ENCODE measurements at places on chromosomes 2 and 18. TPM values are rescaled to one million over a fixed set of nuclear protein-coding genes. Genes with fewer than 3 reads are reported as not detected.
A peak's percentile ranks its signal among the peaks of the same experiment; 100 is the strongest.

GRCh38 chr18:38453880-38454279 lies 888.3 kb upstream of the CELF4 start:
- no peak for DNase-seq

- no peak for DNase-seq
Observed at GRCh38 chr18:37332628-37333420, 232.8 kb downstream of the CELF4 start.

DNA sequence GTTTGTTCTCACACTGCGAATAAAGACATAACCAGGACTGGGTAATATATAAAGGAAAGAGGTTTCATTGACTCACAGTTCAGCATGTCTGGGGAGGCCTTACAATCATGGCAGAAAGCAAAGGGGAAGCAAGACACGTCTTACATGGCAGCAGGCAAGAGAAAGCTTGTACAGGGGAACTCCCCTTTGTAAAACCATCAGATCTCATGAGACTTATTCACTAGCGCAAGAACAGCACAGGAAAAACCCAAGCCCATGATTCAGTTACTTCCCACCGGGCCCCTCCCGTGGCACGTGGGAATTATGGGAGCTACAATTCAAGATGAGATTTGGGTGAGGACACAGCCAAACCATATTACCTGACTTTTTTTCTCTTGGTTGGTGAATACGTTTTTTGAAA lies 51.3 kb downstream of the TMEM247 start:
- DNase-seq, result no peak

GRCh38 chr2:109218087-109218791 lies 89.2 kb downstream of the SH3RF3 start:
- no peak for DNase-seq

DNA sequence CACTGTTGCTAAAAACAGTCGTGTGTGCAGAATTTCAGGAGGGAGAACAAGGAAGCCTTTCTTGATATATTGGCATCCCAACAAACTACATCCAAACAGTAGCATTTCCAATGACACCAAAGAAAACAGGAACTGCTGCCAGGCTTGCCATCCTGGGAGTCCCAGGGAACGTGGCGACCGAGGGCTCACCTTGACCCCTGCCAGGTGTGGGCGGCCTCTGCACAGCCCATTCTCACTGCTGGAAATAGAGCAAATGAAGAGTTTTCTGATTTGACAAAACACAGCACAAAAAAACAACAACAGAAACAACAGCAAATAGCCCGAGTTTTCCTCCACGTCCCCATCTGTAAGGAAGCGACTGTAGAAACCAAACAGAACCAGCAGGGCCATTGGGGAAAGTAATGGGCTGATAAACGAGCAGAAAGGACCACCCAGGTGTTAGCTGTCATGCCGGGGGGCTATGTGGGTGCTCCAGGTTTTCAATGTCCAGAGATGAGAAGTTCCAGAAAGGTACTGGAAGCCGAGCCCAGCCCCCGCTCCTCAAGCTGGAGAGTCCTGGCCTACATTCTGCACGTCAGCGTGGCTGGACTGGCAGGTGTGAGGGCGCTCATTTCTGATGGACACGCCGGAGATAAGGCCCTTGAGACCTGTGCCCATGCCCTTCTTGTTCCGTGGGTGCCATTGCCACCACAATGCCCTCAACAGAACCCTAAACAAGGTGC lies 80.8 kb downstream of the TWIST2 start:
- no peak for DNase-seq

DNA sequence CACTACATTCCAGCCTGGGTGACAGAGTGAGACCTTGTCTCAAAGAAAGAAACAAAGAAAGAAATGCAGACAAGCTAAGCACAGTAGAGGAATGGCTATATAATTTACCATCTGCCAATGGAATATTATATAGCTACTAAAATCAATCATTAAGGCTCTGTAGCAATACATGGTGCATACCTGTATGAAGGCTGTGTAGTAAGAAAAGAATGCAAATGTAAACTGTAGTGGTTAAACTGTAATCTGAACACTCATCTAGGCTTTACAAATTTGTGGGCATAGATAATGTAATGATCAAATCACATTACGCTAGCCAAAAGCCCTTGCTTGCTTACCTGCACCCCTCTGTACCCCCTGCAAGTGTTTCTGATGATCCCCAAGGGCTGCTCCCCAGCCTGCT lies 230.9 kb downstream of the LTBP1 start:
- no peak for DNase-seq

- no peak for DNase-seq
Observed at GRCh38 chr18:2486426-2486825, 84.9 kb downstream of the METTL4 start.

DNA sequence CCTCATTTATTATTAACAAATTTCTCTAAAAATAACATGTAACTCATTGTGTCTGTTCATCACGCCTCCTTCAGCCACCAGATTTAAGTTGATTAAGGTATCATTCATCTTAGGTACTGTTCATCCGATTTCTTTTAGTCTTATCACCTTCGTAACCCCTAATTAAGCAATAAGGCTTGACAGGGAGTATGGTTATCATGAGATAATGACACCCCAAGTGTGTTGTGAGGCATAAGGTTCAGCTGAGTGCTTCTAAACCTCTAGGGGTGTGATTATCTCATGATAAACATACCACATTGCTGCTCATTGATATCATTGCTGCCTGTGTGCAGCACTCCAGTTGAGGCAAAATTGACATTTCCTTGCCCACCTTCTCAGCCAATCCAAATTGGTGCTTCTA lies 158.9 kb upstream of the BOD1L2 start:
- DNase-seq, result no peak

- no peak for DNase-seq
Observed at GRCh38 chr2:102674370-102674769, 55.0 kb downstream of the SLC9A2 start.

DNA sequence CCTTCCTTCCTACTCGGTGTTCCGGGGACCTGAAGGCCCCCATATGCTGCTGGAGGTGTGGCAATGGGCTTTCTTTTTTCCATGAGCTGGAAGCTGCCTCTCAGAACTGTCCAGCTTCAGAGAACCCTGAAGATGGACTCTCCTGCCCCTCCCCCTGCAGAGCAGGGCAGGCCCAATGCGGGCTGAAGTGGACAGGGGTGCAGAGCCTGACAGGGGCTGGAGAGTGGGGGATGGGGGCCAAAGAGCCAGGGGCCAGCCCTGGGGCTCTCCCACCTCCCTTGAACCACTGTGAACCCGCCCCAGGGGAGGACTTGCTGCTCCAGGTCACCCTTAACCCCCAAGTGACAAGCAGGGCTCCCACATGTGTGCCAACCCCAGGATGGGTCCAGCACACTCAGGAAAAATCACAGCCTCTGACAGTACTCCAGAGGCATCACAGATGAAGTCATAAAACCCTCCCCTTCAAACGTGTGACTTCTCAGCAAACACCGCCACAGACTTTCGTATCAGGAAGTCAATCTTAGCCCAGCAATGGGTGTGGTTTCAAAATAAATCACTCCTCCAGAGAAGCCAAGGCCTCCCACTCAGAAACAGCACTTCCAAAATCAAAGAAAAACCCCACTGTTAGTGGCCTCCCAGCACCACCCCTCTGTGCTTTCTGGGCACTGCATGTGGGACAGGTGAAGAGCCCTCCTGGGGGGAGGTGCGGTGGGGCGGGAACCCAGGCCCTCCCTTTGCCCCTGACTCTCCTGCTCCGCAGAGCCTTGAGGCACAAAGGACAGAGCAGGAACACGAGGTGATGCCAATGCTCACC lies 135.8 kb downstream of the HDAC4 start:
- peak; percentile 69 for DNase-seq

DNA sequence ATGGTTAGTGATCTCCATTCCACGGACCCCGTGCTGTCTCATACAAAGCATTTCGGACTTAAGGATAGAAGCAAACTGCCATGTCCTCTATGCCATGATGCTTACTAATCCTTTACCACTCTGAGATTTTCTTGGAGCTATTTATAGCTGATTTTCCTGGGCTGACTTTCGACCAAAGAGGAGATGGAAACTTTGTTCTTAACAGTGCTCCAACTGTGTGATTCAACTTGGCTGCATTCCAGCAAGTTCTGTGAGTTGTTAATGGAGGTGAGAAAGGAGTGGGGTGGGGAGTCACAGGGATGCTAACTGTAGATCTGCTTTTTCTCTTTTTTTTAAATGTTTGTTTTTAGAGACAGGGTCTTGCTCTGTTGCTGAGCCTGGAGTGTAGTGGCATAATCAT lies 45.5 kb upstream of the MSH2 start:
- no peak for DNase-seq

DNA sequence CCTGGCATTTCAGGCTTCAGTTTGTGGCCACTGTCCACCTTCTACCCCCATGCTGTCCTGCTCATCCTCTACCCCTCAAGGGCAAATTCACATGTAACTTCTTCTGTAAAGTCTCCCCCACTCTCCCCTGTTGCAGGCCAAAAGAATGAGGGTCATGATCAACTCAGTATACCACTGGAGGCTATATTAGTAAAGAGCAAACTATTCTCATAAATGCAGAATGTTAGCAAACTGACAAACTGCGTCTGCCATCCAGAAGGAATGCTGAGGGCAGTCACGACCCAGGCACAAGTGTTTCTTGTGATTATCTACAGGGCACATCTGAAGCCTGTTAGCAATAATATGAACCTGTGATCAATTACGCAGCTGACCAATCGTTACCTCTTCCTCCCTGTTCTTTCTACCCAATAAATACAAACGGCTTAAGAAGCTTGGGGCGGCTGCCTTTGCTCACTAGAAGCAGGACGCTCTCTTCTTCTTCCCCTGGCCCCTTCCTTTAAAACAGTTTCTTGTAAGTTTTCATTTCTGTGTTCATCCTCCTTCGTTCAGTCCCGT lies 58.3 kb downstream of the SEPTIN10 start:
- no peak for DNase-seq

DNA sequence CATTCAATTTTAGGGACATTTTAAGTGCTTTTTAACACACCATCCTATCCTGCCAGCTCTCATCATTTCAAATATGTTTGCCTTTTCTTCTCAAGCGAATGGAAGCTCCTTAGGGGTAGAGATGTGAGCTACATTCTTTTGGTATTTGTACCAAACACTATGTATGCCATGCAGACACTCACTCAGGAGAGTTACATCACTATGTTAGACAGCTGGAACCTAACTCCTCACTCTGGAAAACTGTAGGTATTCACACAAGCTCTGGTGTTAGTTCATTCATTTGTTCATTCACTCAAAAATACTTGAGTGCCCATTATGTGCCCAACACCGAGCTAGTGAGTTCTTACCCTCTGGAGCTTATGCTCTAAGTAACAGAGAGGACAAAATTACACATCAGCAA lies 26.4 kb upstream of the RNU4ATAC start:
- DNase-seq, result no peak

DNA sequence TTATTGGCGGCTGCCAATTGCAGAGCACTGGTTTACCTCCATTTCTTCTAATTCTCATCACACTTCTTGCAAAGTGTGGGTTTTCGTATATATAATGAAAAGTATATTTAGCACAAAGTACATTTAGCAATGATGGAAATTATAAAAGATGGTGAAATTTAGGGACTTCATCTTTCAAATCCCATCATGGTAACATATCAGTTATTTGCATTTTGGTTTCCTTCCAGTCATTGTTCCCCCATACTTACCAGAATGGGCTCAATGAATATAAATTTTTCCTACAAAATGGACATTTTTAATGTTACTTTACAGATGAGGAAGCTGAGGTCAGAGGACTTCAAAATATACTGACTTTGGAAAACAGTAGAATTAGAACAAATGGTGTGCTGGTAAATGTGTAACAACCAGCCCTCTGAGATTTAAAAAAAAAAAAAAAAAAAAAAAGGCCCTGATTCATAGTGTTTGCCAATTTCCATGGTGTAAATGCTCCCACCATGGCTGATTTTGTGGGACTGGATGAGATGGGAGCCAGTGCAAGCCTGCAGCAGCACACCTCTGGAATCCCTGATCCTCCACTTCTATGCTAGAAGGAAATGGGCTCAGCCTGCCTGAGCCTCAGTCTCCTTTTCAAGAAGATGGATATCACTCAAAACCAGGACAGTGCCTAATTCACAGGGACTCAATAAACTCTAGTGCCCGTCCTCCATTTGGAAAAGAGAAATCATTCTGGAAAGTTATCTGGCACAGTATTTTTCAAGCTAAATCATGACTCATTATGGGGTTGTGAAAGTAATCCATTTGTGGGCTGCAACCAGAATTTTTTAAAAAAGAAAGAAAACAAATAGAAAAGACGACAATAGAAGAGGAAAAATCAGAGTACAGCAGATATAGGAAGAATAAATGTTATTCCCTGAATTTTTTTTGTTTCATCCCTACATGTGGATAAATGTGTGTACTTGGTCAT lies 34.0 kb downstream of the LBH start:
- DNase-seq, result no peak

DNA sequence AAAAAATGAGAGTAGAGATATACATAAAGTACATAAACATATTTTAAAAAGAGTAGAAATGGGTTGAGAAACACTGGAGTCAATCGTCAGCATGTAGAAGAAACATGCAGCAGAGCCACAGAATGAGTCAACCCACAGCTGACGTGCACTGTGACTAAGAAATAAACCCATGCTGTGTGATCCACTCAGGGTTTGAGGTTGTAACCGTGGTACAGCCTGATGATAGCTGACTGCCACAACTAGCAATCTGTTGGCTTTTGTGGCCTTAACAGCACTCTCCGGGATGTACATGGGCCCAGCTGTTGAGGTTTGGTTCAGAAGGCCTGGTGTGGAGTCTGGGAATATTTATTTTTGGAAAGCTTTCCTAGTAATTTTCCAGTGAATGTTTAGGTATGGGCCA lies 554.4 kb upstream of the MEX3C start:
- DNase-seq, result no peak

- no peak for DNase-seq
Observed at GRCh38 chr2:24597181-24597870, 106.3 kb downstream of the NCOA1 start.

- no peak for DNase-seq
Observed at GRCh38 chr2:239257511-239257937, 143.3 kb downstream of the HDAC4 start.

DNA sequence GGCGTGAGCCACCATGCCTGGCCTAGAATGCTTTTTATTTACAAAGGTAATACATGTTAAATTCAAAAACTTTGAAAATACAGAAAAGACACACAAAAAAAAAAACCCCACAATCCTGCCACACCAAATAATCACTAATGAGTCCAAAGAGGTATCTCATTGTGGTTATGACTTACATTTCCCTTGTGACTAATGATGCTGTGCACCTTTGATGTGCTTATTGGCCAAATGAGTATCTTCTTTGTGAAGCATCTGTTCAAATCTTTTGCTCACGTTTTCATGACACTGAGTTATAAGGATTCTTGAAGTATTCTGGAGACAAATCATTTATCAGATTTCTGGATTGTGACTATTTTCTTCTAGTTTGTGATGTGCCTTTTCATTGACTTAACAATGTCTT lies 6.4 kb upstream of the NLRC4 start:
- DNase-seq, result no peak

The RRM2 gene
- 355 TPM for total RNA-seq

The SNTG2 gene
- total RNA-seq, result 3.5 TPM

The GPR45 gene
- total RNA-seq, result not detected

The EHD3 gene
- 1.5 TPM for total RNA-seq

The DQX1 gene
- total RNA-seq, result 0.39 TPM

The FAM161A gene
- total RNA-seq, result 5.1 TPM

The FAM98A gene
- 33.0 TPM for total RNA-seq

The PROC gene
- not detected for total RNA-seq

The PJVK gene
- 2.3 TPM for total RNA-seq

The LOXHD1 gene
- total RNA-seq, result 0.26 TPM

The C2orf66 gene
- not detected for total RNA-seq

Data from activated naive CD8-positive, alpha-beta T cell treated with anti-CD3 and anti-CD28 coated beads, Interleukin-2, amount 10 ng/mL, durations not matched to agents 7 days and 5 days (primary cell).